ENCODE measurements at places on chromosomes 16 and 17.

- DNase-seq, result peak; percentile 5
These were observed 54.5 kb downstream of the NKD1 start for GRCh38 chr16:50602531-50603205.

DNA sequence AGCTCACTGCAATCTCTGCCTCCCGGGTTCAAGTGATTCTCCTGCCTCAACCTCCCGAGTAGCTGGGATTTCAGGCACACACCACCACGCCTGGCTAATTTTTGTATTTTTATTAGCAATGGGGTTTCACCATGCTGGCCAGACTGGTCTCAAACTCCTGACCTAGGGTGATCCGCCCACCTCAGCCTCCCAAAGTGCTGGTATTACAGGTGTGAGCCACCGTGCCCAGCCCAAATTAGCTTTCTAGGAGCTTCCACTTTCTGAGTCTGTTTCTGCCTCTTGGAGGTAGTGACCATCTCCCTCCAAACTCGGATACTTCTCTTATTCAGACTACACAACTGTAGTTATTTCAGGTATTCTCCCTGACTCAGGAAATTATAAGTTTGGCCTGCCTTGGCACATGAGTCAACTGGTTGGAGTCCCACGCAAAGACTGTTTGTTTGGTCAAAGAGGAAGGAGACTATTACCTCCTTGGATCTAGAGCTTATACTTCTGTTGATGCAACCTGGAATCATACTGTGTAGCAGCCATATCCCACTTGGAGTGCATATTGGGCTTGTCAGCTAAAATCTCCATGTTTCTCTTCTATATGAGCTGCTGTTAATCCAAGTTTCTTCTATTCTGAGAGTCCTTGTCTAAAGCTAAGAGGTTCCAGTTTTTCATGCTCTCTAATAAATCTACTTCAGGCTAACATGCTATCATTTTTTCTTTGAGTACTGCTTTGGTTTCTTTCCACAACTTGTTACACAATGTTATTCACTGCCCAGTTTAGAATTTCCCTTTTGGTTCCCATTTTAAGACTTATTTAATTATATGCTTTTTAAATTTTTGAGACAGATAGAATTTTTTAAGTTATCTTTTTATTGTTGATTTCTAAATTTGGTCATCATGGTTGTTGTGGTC, 7.5 kb downstream of the IL4R start:
- DNase-seq, result peak; percentile 55

- no peak for DNase-seq
These were observed 54.3 kb downstream of the WSB1 start for GRCh38 chr17:27348196-27348595.

DNA sequence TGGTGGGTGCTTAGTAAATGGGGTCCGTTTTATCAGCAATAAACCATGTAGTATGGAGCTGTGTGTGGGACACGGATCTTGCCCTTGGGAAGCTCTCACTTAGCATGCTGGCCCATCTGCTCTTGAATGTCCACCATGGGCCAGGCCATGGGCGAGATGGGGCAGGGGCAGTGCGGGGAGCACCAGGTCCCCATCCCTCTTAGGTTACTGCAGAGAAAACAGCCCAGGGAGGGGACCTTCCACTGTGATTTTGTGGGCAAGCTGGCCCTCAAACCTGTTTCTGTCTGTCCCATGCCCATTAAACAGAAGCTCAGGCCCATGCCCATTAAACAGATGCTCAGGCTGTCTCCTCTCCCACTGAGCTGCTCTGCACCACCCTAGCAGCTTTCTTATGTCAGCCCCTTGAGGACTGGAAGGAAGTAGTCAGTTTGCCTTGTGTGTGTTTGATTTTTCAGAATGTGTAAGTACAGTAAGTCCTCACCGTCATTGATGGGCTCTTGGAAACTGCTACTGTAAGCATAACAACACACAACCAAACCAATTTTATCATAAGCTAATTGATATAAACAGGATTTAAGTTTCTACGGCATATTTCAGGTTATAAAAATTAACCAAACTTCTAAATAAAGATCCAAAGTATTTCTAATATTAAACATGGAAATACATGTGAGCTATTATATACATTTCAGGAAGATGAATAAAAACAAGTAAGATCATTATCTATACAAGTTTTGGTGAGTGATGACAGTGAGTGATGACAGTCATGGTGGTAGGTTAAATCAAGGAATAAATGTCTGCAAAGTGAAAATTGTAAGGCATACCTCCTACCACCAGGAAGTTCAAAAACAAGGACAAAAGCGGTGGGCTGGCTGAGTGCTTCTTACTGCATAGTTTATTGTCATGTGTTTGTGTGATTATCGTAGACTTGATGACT, 11.5 kb downstream of the MPRIP start:
- no peak for DNase-seq

DNA sequence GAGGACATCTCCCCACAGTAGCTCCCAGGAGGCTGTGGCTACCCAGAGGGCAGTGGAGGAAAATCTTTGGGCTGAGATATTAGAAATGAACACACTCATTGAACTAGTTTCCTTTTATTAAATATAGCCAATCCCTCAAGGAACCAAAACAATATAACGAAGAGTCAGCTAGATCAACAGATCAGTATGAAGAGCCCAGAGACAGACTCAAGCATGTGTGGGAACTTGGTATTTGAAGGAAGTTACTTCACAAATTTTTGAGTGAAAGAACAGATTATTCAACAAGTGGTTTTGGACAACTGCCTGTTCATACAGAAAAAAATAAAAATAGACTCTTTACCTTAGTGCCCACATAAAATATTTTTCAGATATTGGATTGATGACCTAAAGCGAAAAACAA, 183.6 kb upstream of the PMFBP1 start:
- no peak for DNase-seq

DNA sequence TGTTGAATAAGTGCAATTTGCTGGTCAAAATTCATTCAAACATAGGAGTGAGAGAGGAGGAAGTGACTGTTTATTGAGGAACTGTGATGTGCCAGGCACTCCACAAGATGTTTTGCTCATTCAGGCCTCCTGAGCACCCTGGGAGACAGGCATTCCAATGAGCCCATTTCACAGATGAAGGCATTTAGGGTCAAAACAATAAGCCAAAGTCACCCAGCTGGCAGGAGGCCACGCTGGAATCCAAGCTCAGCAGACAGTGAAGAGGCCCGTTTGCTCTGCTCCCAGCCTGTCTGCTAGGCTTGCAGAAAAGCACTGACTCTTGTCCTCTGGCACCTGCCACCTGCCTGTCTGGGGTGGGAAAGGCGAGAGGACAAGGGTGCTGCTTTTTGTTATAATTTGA, 10.1 kb upstream of the SLC25A39 start:
- DNase-seq, result no peak

GRCh38 chr17:42198897-42199296, 4.6 kb upstream of the GHDC start:
- no peak for DNase-seq

DNA sequence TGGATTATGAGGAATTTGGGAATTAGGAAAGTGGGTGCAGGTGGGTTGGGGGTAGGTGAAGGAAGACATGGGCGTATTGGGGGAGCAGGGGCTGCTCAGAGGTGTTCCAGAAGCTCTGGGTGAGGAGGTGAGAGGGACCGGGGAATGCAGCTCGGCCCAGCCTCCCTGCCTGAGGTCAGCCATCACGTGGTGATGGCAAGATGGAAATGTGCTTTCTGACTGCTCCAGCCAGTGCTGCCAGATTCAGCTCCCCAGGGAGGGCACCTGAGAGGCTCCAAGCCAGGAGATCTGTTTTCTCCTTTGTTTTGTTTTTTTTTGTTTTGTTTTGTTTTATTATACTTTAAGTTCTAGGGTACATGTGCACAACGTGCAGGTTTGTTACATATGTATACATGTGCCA, 35.2 kb upstream of the STH start:
- no peak for DNase-seq

DNA sequence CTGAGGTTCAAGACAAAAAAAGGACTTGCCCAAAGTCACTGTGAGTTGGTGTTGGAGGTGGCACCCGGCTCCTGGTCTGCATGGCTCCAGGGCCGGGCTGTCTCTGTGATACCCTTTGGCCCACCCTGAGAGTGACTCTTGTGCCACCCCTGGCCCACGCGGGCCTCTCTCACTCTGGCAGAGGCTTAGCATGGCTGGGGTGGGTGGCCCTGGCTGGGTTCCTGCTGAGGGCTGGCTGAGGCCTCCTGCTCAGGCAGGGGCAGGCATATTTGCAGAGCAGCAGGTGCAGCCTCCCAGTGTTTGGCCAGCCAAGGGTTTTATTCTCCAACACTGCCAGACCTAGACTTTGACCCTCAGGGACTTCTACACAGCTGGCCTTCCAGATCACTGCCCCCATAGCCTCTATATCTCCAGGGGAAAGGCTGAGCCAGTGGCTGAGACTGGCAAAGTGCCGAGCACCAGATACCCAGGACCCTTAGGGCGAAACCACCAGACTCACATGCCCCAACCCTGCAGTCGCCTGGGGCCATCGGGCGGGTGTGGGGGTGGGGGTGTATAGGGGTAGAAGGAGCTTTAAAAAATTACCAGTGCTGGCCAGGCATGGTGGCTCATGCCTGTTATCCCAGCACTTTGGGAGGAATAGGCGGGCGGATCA, 21.5 kb upstream of the ADGRG1 start:
- DNase-seq, result no peak

- DNase-seq, result no peak
These were observed 7.4 kb upstream of the PYDC1 start for GRCh38 chr16:31224092-31224955.

- DNase-seq, result no peak
These were observed 72.7 kb downstream of the NT5M start for GRCh38 chr17:17375841-17376240.

DNA sequence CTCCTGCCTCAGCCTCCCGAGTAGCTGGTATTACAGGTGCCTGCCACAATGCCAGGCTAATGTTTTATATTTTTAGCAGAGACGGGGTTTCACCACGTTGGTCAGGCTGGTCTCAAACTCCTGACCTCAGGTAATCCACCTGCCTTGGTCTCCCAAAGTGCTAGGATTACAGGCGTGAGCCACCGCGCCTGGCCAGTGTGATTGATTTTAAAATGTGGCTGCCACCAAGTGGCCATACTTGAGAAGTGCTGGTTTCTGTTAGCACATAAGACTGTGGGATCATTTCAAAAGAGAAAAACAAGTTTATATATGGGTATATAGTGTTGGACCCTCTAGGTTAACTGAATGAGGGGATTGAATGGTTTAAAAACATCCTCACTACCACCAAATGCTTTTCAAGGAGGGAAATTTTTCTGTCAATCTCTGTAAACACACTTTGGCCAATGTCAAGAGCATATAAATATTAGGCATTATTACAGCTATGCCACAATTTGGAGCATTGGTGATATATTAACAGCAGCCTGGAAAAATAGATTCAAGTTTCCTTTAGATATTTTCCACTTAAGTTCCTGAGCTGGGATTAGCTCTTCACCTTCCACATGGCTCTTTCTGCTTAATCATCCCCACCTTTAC, 13.5 kb upstream of the DHRS13 start:
- DNase-seq, result no peak

DNA sequence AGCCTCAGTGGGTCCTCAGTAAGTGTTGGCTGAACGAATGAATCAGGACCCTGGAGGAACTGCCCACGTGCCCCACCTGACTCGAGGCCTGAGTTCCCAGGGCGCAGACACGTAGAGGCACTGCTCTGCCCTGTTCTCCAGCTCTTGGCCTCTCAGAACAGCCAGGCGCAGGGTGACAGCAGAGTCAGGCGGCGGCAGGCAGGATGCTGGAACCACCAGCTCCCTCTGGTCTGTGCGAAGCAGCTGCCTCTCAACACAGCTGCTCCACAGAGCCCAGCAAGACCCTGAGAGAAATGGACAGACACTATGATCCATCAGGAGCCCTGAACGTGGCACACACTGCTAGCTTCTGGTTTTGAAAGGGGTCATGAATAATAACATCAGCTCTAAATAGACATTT, 53.1 kb upstream of the BCO1 start:
- DNase-seq, result no peak

DNA sequence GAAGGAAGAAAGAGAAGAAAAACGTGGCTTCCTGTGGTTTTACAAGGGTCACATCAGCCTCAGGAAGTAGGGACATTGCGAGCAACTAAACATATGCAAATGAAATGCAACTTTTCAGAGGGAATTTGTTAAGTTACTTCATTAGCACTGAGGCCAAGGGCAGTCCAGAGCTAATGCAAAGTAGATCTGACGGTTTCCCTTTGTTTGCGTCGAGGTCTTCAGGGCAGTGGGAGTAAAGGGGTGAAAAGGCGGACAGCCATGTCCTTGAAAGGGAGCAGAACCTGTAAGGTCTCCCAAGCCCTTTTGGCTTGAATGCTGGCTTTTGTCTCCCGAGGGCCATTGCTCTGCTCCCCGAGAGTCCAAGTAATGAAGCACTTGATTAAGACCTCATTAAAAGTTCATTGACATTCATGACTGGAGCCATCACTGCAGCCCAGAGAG, 85.0 kb downstream of the PMP22 start:
- DNase-seq, result no peak

GRCh38 chr17:60823515-60823914, 145.9 kb downstream of the BCAS3 start:
- DNase-seq, result no peak

- no peak for DNase-seq
These were observed 448.1 kb upstream of the CA10 start for GRCh38 chr17:52606590-52606989.

DNA sequence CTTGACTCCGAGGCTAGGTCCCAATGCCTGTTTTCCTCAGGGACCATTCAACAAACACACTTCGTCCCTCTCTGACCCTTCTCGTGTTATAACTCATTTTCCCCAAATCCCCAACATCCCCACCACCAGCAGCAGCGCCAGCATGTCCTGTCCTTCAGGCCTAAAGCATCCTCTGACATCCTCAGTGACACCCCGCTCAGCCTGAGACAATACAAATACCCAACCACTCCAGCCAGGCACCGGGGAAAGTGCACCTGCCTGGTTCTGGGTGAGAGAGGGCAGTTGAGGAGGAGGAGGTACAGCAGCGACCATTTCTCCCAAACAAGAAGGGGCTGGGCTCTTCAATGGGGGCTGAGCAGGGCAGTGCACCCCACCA, 4.7 kb downstream of the MNT start:
- DNase-seq, result no peak

GRCh38 chr16:12063435-12063834, 86.9 kb downstream of the SNX29 start:
- no peak for DNase-seq

DNA sequence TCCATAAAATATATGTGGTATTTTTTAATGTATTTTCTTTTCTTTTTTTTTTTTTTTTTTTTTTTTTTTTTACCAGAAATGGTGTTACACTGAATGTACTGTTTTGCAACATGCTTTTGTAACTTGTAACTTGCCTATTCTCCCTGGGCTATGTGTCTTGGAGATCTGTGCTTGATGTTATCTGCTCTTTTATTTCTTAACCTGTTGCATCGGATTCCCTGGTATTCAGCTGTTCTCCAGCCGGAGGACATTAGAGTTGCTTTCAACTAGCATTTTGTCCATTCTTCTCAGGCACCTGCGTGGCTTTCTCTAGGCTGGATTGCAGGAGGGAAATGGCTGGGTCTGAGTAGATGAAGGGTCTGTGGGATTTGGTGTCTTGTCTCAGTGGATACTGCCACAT, 47.4 kb downstream of the KATNIP start:
- DNase-seq, result no peak

GRCh38 chr17:19464031-19465026, 53.3 kb downstream of the RNF112 start:
- DNase-seq, result no peak

GRCh38 chr17:42917236-42917603, 16.6 kb downstream of the G6PC1 start:
- no peak for DNase-seq

- DNase-seq, result no peak
These were observed 23.3 kb upstream of the STH start for GRCh38 chr17:45975640-45976295.

GRCh38 chr16:21611556-21612384, 12.4 kb downstream of the METTL9 start:
- DNase-seq, result peak; percentile 21

Measured in RWPE1 (cell line).